ENCODE measurements at places on chromosomes 5 and 9.
A peak's percentile ranks its signal among the peaks of the same experiment; 100 is the strongest.

DNA sequence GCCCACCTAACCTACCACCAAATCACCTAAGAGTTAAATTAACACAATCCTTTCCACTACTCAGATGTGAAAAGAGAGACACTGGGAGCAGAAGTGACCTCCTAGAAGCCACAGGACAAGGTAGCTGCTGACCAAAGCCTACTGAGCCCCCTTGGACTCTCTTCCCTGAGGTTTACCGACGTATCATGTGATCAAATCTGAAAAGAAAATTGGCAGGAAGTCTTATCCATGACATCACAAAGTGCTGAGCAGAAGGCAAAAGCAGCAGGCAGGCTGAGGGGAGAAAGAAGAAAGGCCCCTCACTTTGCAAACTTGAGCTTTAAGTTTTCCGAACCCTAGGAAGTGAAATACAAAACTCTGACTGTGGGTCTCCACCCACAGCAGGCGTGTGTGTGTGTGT is 11.1 kb downstream of the PRELID2 start:
- DNase-seq, result no peak

DNA sequence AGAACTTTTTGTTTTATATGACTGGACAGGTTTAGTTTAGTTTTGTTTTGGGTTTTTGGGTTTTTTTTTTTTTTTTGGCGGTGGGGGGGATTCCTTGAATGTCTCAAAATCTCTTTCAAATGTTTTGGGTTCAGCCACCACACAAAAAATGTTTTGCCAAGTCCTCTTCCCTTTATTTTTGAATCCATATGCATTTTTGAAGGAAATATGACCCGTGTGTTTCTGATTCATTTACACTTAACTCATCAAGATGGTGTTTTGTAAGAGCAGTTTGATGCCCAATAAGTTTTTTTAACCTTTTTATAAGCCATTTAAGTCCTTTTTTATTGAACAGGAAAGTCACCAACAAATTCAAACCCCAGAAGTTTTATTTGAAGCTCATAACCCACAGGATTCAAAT is 209.8 kb downstream of the CWC27 start:
- no peak for DNase-seq

GRCh38 chr9:88997646-88998045 is 6.4 kb downstream of the S1PR3 start:
- DNase-seq, result no peak

GRCh38 chr5:63854076-63854475 is 108.2 kb downstream of the HTR1A start:
- DNase-seq, result no peak

DNA sequence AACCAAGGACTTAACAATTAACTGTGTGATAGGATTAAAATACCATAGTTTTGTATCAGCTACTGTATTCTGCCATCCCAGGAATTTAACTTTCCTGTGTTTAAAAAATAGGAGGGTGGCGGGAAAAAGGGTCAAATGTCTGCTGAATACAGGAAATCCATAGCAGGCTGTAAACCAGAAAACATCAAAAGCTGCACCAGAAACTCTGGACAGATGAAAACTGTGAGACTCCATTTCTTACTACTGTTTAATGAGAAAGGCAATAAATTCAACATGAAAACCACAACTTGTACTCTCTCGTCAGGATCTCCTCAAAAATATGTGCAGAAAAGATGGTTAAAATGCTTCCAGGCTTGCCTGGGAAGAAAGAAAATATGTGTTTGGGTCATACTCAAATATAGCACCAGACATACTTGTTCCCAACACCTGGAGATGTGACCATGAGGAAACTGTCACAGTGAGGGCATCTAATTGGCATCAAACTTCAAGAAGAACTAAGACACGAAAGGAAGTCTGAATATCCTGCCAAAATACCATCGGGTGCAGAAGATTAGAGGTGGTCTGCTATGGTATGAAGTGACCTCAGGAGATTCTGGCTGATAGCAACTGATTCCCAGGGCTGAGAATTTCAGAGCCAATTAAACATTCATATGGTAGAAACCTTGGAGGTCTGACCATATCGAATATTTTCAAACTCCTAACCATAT is 164.7 kb upstream of the TARS1 start:
- no peak for DNase-seq

DNA sequence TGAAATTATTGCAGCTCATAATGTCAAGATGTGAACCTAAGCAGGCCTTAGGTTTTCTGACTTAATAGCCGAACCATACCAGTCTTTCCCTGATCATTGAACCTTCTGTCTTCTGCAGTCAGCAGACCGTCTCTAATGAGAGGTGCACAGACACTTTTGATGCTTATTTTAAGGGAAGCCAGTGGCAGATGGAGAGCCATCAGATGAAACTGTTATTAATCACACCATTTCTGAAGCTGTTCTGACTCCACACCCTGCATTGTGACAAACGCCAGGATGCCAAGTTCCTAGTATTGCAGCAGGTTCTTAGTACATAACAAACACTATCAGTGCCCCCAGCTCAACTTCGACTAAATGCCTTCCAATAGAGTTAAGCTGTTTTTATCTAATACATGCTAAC is 43.0 kb downstream of the PIK3R1 start:
- DNase-seq, result no peak

- DNase-seq, result no peak
These were observed 289.5 kb downstream of the DEPDC1B start for GRCh38 chr5:60410427-60410826.

DNA sequence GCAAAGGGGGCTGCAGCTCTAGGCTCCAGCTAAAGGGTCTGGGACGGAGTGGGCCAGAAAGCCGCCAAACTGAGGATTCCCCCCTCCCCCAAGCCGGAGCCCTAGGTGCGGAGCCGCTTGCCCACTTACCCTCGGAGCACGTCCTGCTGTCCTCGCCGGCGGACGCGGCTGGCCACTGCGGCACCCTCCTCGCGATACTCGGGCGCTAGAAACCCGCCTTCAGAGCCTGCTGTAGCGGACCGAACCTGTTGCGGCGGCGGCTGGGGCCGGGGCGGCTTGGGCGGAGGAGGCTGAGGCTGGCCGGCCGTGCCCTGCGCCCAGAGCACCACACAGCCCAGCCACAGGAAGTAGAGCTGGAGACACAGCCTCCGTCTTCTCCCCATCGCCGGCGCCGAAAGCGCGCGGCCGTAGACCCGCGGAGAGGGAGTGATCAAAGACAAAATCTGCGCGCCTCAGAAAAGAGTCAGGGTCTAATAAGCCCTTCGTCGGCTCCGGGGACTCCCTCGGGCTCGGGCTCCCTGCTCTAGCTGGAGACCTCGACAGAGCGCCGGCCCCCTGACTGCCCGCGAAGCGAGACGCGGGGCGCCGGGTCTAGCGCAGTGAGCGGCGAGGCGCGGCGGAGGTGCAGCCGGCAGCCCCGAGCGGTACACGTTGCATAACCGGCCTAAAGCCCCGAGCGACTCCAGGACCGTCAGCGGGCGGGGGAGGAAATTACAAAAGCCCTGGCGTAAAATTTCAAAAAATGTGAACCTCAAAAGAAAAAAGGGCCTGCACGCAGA is 635 bp downstream of the FBN2 start:
- DNase-seq, result no peak

- DNase-seq, result no peak
These were observed 1.5 kb upstream of the ADAMTSL1 start for GRCh38 chr9:18472435-18472834.

DNA sequence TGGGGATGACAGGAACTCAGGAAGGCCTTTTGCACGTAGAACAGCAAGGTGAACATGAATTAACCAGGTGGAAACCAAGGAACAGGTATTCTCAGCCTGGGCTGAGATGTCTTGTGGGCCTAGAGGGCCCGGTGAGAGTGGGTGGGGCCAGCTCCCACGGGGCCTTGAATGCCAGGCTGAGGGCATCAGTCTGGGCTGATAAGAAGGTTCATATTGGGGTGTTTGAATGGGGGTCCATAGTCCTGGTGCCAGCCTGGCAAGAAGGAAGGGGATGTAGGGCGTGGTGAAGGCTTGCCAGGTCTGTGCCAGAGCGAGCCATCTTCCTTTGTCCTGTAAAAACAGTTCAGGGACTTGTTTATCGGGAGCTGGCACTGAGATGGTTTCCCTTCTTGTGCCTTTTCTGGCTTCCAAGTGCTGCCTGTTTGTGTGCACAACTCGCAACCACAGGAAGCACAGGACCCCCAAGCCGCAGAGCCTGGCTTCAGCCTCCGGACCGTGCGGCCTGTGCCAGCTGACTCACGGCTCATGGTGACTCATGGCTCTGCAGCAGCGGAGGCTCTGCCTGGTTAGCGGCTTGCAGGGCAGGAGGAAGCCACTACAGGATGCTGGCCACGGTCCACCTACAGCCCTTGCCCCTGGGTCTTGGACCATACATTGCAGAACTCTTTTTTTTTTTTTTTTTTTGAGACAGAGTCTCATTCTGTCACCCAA is 2.4 kb downstream of the CARD19 start:
- peak; percentile 67 for DNase-seq

- no peak for DNase-seq
These were observed 16.7 kb upstream of the SLCO4C1 start for GRCh38 chr5:102312586-102313370.

DNA sequence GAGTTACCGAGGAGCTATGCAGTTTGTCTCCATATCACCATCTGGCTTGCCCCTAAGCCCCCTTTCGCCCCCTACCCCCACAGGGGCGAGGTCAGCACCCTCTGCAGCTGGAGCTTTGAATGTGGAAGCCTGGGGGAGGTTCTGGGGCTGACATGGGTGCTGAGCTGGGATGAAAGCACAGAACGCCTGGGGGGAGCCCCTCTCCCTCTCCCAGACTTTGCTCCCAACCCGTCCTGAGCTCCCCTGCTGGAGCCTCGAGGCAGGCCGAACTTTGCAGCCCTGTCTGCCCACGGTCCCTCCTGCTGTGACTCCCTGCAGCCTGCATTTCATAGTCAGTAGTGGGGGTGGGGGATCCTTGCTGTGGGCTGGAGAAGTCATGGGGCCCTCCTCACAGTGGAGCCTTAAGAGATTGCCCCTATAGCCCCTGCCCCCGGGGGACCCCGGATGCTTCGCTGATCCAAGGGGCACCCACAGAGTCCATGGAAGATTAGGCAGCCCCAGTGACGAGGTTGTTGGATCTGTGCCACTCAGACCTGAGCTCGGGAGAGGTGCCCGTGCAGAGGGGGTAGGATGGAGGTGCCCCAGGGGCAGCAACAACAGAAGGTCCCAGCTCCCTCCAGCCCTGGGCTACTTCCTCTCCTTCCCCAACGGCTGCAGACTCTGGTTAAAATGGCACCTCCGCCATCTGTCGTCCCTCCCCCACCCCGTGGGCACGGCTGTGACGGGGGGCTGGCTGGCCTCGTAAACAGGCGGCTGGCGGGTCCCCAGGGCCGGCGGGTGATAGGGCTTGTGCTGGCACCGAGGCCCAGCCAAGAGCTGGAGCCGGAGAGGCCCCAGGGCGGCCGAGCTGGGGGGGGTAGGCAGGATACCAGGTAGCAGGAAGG is 162.0 kb downstream of the C9orf50 start:
- no peak for DNase-seq

GRCh38 chr9:5563417-5563815 is 53.1 kb downstream of the PDCD1LG2 start:
- no peak for DNase-seq

DNA sequence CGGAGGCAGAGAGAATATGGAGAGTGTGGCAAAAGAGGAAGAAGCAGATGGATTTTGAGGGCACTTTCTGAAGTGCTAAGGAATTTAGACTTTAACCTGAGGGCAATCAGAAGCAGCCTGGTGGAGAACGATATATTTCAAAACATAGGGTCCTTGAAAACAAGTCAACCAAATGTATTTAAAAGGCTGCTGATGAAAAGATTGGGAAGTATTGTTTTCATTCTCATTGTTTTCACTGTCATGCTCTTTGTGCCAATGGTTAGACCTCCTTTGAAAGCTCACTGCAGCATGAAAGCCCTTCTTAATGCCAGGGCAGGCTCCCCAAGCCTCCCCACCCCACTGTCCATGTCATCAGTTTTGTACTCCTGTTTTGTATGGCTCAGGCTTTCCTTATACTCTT is 2.5 kb upstream of the GPX3 start:
- DNase-seq, result no peak

DNA sequence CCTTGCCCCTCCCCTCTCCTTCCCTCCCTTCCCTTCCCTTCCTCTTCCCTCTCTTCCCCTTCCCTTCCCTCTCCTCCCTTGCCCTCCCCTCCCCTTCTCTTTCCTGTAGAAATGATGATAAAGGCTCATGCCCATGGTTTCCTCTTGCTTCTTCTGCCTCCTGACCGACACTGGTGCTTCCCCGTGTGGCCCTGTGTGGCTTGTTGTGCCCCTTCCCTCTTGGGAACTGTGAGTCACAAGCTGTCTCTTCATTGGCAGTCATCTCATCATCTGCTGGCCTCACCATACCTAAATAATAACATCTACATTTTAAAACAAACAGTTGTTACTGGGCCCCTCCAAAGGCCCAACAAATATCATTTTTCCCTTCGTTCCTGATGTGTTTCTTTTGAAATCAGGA is 11.7 kb upstream of the CARNMT1 start:
- DNase-seq, result no peak

DNA sequence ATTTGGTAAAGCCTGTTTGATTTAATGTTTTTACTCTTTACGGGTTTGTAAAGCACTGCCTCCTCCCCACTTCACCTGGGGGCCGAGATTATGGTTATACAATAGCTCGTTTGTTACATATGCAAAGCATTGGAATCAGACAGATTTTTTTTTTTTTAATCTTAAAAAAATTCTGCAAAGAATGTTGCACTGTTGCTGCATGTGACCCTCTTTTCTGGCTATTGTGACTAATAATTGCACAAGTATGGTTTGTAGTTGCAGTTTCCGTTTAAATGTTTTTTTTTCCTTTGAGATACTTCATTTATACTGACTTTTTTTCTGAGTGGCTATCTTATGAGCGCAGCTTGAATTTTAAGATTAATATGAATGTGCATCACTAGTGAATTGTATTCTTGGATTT is 165.3 kb downstream of the KDM4C start:
- DNase-seq, result no peak

GRCh38 chr9:68974431-68974830 is 39.5 kb downstream of the PRKACG start:
- no peak for DNase-seq

DNA sequence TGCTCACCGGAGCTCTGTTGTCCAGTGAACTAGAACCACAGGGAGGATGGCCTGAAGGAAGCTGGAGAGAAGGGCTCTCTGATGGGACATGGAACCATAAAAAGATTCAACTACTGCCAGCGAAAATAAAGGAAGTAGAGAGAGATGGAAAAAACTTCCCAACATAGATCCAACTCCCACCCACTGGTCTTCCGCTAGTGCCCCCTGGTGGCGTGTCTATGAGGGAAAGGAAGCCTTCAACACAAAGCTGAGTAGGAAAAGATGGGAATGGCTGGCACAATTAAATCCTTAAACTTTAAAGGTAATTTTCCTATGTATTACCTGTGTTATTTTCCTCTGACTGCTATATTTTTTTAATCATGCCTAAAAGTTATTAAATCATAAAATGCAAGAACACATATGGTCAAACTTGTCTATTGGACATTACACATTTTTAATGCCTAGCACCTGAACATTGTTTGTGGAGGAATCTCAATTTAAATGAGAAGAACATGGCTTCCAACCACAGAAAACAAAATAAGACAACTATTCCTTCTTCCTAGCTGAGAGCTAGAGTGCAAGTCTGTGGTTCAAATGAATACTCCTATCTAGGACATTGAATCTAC is 51.5 kb downstream of the CEP120 start:
- DNase-seq, result peak; percentile 4

Data from activated T-cell treated with anti-CD3 and anti-CD28 coated beads for 48 hours (primary cell).